ENCODE measurements at places on chromosomes 3 and 15.

- DNase-seq = no peak
Observed at GRCh38 chr15:56812221-56812620, 78.9 kb upstream of the ZNF280D start.

GRCh38 chr3:149276619-149277018 is 55.0 kb upstream of the CP start:
- DNase-seq = no peak

GRCh38 chr3:186986406-186986805 is 56.1 kb downstream of the ST6GAL1 start:
- DNase-seq = no peak

DNA sequence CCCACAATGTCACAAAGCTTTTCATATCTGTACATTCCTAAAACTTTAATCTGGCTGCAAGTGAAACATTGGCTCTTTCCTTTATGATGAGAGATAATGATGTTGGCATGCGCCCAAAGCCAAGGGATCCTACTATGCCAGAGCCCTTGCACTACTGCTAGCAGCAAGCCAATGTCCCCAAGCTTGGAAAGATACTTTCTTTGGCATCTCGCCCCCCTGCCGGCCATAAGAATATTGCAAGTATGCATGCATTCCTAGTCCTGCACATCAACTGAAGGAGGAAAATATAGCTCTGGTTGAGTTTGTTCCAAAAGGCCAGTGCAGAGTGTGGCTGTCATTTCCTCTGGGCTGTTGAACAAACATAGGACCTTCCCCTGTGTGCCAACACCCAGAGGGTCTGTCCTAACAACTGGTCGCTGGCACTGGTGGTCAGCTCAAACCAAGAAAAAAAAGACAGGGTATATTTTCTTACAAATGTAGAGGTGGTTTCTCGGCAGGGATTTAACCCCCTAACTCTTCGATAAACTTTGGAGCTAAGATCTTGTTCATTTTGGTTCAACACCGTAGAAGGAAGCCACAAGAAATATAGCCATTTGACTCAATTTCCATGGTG is 120.9 kb upstream of the ZBED2 start:
- DNase-seq = no peak

DNA sequence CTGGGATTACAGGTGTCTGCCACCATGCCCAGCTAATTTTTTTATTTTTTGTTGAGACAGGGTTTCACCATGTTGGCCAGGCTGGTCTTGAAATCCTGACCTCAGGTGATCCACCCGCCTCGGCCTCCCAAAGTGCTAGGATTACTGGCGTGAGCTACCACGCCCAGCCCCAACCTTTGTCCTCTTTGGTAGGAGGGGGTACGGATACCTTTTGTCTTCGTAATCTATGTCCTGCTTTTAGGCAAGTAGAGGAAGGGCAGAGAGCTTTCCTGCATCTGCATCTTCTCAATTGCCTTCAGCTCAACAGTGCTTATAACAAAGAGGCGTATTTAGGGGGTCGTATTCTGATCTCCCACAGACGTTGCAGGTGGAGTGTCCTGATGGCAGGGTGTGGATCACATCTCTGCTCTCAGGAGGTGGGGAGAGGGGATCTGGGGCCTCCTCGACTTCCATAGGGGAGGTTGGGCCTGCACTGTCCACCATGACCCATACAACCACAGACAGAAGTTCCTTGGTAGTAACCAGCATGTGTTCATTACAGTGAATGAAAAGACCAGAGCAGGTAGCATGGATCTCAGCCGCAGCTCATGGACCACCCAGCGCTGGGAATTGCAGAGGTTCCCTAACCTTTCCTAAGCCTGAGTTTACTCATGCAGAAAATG is 21.4 kb upstream of the KCTD6 start:
- DNase-seq = no peak

Data from CD4-positive, alpha-beta T cell treated with Interferon gamma for 1 hour (primary cell).